ENCODE measurements at places on chromosomes 1 and 21.
A peak's percentile ranks its signal among the peaks of the same experiment; 100 is the strongest.

GRCh38 chr1:176696109-176696508 lies 233.1 kb downstream of the PAPPA2 start:
- peak; percentile 11 for DNase-seq

DNA sequence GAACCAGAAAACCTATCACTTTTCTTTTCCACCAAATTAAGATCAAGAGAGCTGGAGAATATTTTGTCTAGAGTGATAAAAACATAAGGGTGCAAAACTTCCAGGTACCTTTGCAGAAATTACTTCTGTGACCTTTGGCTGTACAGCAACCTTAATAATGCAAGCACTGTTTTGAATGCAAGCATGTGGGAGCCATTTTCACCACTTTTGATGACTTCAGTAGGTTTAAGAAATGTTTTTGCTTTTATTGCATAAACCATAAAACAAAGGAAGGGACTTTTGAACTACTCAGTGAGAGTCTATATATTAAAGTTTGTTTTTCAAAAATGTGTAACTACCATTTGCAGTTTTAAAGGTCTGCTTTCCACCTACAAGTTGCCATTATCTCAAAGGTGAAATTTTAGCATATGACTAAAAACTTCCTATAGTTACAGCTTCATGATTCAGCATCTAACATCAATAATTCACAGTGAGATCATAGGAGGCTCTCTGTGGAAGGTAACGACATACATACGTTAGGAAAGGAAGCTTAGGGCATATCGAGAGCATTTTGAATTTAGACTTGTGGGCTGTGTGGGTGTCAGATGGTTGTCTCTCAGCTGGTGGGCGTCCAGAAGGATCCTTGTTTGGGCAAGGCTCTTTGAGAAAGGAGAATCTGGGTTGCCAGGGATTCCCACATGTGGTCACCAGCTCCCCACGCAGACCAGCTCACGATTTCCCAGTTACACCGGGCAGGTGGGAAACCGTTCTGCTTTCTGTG lies 1.1 kb upstream of the GADD45A start:
- no peak for DNase-seq

GRCh38 chr1:154957091-154957657 lies 1.3 kb upstream of the PBXIP1 start:
- DNase-seq = no peak

GRCh38 chr1:99675292-99675691 lies 29.4 kb downstream of the PALMD start:
- no peak for DNase-seq

- no peak for DNase-seq
Observed at GRCh38 chr1:22754824-22755223, 44.2 kb downstream of the EPHB2 start.

DNA sequence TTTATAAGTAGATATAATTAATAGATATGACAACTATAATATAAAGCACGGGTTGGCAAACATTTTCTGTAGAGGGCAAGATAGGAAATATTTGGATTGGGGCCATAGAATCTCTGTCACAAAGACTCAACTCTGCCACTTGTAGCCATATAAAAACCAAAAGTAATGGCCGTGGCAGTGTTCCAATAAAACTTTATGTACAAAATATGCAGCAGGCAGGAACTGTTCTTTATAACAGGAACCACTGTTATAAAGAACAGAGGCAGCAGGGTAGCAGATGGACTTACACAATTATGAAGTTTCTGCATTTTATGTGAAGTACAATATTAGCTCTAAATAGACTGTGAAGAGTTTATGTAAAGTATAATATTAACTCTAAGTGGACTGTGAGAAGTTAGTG lies 16.9 kb upstream of the QSOX1 start:
- DNase-seq = no peak

DNA sequence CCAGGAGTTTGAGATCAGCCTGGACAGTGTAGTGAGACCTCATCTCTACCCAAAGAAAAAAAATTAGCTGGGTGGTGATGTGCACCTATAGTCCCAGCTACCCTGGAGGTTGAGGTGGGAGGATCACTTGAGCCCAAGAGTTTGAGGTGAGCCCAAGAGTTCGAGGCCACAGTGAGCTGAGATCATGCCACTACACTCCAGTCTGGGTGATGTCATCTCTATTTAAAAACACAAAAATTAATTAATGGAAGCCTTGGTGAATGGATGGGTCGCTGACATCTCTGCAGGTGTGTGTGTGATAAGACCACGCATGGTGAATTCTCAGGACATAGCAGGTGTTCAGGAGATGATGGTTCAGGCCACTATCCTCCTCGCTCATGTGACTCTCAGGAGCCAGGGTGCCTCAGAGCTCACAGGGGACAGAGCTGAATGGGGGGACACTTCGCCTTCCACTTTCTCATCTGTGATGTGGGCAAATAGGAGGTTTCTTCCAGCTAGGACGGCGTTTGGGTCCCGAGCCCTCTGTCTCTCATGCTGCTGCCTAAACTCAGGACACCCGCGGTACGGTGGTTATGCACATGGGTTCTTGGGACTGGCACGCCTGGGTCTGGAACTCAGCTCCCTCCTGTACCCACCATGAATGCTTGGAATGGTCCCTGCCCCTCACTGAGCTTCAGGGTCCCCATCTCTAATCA lies 113.4 kb upstream of the ZBTB40 start:
- no peak for DNase-seq

Measured in fibroblast of skin of left quadriceps (primary cell).